ENCODE measurements at places on chromosomes 16 and 17.

DNA sequence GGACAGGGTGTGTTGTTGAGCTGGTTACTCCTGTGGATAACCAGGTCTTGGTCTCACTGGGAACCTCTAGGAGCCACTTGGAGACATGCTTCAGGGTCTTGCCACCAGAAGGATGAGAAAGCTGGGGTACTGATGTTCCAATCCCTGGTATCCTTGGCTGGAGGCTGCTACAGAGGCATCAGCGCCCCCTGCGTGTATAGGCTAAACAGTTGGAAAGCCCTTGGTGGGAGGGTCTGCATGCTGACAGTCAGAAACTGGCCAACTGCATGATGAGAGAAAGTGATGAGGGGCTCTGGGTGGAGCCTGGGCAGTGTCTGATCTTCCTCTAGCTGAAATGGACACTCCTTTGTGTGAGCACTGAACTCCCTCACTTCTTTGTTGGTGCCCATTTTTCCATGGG is 536.9 kb downstream of the XYLT1 start:
- no peak for DNase-seq

- peak; percentile 73 for DNase-seq
Measured at GRCh38 chr17:79874329-79874981, 35.2 kb upstream of the CBX4 start.

GRCh38 chr16:89618109-89618998 is 4.9 kb downstream of the DPEP1 start:
- no peak for DNase-seq

DNA sequence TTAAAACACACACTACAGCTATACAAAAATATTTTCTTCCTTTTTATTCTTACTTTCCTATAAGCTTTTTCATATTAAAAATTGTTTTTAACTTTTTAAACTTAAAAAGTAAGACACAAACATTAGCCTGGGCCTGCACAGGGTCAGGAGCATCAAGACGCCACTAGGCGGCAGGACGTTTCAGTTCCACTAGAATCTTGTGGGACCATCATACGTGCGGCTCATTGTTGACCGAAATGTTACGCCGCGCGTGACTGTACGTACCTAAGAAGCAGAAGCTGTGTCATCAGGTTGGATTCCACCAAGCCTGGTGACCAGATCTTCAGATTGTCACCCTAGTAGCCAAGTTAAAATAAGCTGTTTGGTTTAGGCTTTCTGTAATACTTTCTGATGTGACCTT is 47.1 kb downstream of the USP10 start:
- no peak for DNase-seq

DNA sequence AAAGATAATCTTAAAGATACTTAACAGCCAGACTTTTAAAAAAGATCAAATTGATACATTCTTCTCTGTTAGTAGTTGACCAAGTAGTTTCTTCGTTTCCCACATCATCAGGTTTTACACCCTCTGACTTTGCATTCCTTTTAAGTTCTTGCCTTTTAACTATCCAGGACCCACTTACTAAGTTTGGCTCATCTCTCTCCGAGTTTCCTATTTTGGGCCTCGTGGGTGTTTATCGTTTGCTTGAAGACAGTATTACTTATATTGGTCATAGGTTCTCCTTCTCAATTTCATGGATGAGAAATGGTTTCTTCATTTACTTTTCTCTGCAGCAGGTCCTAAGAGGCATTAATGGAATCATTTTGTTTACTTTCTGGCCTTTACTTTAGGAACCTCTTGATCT is 43.2 kb downstream of the RPA1 start:
- DNase-seq = no peak

GRCh38 chr16:88747588-88748301 is 37.3 kb downstream of the PIEZO1 start:
- peak; percentile 84 for DNase-seq

DNA sequence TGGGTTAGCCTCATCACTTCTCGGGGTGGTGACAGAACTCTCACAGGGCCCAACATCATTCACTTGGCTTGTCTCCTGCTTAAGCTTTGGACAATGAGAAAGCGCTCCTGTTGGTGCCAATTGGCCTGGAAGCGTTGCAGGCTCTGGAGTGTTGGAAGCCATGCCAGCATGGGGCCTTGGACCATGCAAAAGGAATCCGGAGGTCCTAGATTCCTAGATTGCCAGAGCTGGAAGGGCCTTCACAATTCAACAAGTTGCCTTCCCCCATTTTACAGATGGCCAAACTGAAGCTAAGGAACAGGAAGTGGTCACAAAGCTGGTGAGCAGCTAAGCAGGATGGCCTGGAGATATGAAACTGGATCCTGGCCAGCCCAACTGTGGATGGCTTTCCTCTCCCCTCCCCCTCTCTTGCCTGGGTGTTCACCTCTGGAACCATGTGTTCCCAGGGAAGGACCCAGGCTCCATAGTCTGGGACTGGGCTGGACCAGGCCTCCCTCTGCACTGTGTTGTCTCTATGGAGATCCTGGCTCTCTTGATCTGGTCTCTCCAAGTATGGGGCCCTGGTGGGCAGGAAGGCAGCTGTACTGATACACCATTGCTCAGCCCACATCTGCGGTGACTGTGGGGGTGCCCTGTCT is 6.0 kb upstream of the IGFBP4 start:
- no peak for DNase-seq

- no peak for DNase-seq
Measured at GRCh38 chr16:11015076-11015475, 70.7 kb downstream of the CLEC16A start.

- no peak for DNase-seq
Measured at GRCh38 chr16:79182616-79183015, 417.9 kb downstream of the MAF start.

GRCh38 chr17:61325382-61326073 is 74.1 kb upstream of the TBX2 start:
- no peak for DNase-seq

DNA sequence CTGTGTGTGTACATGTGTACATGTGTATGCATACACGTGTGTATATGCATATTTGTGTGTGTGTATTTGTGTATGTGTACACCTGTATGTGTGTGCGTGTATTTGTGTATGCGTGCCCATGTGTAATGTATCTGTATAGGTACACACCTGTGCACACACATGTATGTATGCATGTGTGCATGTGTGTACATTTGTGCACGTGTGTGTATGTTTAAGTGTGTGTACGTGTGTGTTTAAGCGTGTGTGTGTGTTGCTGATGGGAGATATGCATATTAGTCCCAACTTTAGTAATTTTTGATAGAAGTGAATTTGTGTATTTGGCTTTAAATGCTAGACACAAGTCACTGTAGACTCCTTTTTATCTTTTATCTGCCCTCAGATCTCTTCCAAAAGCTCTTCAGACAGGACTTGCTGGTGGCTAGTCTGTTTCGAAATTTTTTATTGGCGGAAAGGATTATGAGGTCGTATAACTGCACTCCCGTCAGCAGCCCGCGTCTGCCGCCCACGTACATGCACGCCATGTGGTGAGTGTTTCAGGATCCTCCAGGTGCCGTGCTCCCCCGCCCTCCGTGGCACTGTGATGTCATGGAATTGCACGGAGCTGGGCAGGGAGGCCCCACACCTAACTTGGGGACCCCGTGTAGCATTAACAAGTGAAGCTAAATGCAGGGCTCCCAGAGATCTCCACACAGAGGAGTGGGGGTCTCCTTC is 168.8 kb upstream of the CHMP6 start:
- no peak for DNase-seq

Measured in NAMALWA (cell line).